ENCODE measurements at places on chromosomes 5 and 9.
A peak's percentile ranks its signal among the peaks of the same experiment; 100 is the strongest.

GRCh38 chr5:54988817-54989216 is 3.4 kb upstream of the ESM1 start:
- DNase-seq = no peak

- peak; percentile 5 for DNase-seq
Measured at GRCh38 chr5:25713259-25713658, 1068.5 kb upstream of the CDH10 start.

DNA sequence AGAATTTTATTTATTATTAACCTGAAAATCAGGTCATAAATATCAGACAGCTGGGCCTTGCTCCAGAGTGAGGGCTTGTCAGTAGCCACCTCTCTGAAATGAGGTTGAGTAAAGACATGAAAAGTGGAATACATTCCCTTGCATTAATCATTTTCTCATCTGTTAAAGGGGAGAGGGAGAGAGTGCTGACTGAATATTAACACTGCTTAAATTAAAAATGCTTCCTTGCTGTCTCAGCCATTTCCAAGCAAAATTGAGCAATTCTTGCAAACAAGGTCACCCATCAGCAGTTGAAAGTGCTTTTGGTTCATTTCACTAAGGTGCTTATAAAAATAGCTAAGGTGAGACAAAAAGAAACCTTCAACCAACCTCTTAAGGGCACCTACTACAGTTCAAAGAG is 102.8 kb downstream of the CMYA5 start:
- DNase-seq = no peak

- DNase-seq = no peak
Measured at GRCh38 chr5:63081402-63081801, 502.8 kb downstream of the LRRC70 start.

GRCh38 chr5:166329149-166329800 is 1962.2 kb upstream of the WWC1 start:
- no peak for DNase-seq
